Stimulated activated CD8-positive, alpha-beta memory T cell treated with anti-CD3 and anti-CD28 coated beads, Interleukin-12 subunit alpha, Interleukin-12 subunit beta, amount 100 ng/mL, for 1 hour (primary cell): ENCODE measurements at places on chromosomes 3 and 15.

DNA sequence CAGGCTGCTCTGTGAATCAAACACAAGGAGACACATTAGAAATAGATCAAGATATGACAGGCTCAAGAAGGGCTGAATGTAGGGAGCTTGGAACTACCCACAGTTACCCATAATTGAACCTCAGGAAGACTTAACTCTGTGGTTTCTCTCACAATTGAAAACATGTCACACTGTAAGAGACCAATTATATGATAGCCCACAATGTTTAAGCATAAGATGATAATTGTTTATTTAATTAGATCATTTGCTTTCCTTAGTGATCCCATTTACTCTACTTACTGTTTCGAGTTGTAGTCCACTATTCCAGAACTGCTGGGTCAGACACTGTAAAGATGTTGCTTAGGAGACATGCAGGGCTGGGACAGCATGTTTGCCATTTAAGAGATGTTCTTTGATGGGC, 201.3 kb upstream of the RARB start:
- DNase-seq, result no peak

DNA sequence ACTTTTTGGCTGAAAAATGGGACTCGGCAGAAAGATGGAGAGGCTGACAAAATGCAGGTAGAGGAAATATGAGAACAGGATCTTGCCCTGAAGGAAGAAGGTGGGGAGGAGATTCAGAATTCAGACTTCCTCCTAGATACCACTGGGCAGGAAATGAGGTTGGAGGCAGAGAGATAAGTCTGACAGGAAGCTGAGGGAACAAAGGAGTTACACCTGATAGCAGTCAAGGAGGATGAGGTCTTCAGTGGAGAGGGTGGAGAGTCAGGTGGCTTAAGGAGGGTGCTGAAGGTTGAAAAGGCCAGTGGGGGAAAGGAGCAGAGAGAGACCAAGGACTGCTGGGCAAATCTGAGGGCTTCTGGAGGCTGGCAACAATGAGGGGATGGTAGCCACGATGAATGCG, 56.8 kb downstream of the CCR4 start:
- DNase-seq, result no peak

DNA sequence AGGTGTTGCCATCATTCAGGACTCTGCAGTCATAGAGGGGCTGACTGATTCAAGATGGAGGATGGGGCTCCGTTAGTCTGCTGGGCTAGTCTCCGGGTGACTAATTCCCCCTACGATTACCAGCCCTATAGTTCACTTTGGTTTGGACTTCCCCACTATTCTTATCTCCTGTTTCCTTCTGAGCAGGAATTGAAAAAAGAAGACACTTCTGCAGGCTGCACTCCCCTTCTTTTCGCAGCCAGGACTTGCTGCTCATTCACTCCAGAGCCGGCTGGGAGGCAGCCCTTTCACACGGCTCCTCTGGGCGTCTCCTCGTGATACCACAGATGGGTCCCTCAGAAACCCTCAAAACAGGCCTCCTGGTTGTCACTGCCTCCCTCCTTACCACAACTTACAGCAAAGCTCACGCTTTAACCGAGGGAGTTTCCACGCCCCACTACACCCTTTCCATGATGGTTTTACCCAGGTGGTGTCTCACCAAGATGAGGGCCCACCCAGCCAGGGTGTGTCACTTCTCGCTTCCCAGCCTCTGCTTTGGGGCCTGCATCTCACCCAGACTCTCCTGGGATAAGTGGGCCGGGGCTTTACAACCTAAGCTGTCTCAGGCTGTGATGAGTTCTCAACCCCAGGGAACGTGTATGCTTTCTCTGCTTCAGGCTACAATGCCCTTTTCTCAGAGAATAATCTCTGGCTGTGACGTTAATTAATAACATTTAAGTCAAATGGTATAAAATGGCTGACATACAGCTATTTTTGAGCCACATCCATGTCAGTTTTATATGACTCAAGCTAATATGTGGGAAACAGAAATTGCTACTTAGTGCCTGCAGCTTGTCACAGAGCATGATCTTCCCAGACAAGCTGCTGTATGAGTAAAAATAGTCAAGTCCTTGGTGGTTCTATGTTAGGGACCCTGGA, 11.9 kb downstream of the CX3CR1 start:
- peak; percentile 47 for DNase-seq

GRCh38 chr15:42153874-42154211, 2.6 kb downstream of the PLA2G4F start:
- no peak for DNase-seq

- DNase-seq, result no peak
Observed at GRCh38 chr3:87035339-87035738, 44.4 kb upstream of the VGLL3 start.

GRCh38 chr3:151989621-151990020, 116.2 kb downstream of the SUCNR1 start:
- DNase-seq, result no peak

DNA sequence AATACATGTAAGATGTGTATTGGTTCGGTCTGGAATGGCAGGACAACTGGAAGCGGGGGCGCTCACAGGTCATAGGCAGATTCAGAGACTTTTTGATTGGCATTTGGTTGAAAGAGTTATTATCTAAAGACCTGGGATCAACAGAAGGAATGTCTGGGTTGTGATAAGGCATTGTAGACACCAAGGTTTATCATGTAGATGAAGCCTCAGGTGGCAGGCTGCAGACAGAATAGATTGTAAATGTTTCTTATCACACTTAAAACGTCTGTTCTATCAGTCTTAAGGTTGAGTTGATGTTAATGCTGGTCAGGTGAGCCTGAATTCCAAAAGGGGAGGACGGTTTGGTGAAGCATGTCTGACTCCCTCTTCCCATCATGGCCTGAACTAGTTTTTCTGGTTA, 295.9 kb upstream of the PROK2 start:
- DNase-seq, result no peak

GRCh38 chr3:38958026-38958720, 93.6 kb downstream of the SCN11A start:
- no peak for DNase-seq

DNA sequence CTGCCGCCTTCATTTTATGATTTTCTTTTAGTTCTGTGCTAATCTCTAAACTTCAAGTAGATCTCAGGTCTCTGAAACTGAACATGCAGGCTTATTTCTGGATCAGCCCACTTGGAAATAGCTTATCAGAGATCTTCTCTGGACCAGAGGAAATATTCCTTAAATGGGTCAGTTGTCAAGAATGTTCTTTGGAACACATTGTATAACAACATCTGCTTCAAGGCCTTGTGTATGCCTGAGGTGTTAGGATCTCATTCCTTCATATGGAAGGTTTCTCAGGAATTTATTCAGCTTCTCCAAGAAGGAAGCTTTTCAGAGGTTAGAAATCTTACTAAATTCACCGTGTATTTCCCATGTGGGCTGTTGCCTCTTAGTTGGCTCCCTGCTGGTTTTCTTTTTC, 47.4 kb downstream of the SYN2 start:
- DNase-seq, result no peak

- DNase-seq, result no peak
Observed at GRCh38 chr3:24923570-24923969, 428.9 kb upstream of the THRB start.

DNA sequence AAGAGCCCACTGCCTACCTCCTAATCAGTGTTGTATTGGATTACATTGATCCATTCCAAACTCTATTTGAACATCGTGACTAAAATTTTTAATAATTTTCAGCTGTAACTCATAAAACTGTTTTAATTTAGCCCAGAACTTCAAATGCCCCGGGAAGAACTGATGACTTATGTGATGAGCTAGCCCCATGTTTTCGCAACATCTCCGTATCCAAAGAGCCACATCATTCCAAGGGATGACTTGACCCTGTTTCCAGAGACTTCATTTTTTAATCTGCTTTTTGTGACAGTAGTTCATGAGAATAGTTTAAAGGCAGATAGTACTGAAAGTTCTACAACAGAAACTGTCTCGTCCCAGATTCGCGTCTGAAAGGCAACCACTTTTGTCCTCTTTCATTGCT, 97.4 kb downstream of the STAC start:
- DNase-seq, result no peak

GRCh38 chr15:68415501-68416157, 16.3 kb downstream of the ITGA11 start:
- no peak for DNase-seq

DNA sequence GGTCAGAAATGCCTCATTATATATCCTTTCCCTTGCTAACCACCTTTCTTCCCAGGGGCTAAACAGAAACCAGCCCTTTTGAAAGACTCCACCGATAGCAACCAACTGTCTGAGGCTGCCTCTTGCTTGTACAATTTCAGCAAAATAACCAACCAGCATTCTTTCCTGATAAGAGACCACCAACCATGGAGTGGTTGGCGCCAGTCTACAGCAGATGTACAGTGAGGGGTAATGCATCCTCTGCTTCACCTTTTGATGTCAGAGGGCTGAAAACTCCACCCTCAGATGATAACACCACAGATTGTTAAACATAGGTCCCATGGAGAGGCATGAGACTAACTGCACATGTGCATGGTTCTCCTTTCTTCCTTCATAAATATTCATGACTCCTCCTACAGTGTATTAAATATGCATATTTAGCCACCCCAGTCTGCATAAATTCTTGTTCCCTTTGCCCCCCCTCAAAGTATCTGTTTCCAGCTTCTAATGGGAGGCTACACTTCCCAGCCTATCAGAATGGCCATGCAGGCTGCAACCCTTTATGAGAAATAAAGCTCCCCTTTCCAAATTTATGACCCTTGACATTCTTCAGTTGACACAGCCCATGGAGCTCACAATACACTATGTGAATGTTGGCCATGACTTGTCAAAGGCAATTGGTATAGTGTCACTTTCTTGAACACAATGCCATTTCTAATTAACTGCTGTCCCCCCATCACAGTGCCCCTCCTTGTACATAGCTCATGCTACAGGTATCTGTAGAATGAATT, 48.3 kb downstream of the GABRB3 start:
- DNase-seq, result no peak

- no peak for DNase-seq
Observed at GRCh38 chr3:161430307-161430706, 59.0 kb upstream of the SPTSSB start.

GRCh38 chr15:41022487-41023090, 69.3 kb downstream of the CHAC1 start:
- DNase-seq, result no peak
